Stimulated activated CD4-positive, alpha-beta T cell treated with anti-CD3 and anti-CD28 coated beads, Interleukin-4, amount 100 ng/mL, for 1 hour (primary cell): ENCODE measurements at places on chromosomes 7 and 10.

GRCh38 chr7:84675633-84676034 lies 481.0 kb upstream of the SEMA3A start:
- no peak for DNase-seq

DNA sequence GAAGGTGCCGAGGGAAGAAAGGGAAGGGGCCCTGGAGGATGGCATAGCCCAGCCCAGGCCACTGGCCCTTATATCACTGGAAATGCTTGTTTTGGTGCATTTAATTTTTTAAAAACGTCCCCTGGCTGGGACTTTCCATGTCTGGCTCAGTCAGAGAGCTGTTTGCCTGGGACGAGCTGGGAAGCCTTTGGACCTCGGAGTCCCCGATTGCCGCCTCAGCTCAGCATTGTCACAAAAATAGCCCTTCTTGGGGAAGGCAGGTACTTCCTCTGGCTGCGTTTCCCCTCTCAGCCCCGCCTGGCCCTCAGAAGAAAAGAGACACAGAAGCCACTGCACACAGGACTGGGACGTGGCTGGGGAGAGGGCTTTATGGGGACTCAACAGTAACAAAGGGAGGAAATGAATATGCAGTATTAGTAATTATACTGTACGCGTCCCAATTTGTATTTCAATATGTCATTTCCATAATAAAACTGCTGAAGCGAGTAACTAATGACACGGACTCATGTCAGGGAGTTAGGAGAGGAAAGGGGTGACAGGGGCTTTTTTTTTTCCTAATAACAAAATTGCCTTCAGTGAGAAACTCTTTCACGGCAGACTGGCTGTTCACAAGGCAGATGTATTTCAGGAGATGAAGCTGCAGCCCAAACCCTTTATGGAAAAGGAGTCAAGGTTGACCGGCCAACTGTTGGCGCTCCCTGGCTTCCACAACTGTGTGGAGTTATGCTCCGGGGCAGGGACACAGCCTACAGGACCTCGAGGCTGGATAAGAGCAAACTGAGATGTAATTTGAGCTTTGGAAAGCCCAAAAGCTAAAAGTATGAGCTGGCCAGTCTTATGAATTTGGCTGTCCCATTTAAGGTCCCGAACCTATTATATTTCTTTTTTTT lies 31.0 kb upstream of the MXI1 start:
- no peak for DNase-seq

DNA sequence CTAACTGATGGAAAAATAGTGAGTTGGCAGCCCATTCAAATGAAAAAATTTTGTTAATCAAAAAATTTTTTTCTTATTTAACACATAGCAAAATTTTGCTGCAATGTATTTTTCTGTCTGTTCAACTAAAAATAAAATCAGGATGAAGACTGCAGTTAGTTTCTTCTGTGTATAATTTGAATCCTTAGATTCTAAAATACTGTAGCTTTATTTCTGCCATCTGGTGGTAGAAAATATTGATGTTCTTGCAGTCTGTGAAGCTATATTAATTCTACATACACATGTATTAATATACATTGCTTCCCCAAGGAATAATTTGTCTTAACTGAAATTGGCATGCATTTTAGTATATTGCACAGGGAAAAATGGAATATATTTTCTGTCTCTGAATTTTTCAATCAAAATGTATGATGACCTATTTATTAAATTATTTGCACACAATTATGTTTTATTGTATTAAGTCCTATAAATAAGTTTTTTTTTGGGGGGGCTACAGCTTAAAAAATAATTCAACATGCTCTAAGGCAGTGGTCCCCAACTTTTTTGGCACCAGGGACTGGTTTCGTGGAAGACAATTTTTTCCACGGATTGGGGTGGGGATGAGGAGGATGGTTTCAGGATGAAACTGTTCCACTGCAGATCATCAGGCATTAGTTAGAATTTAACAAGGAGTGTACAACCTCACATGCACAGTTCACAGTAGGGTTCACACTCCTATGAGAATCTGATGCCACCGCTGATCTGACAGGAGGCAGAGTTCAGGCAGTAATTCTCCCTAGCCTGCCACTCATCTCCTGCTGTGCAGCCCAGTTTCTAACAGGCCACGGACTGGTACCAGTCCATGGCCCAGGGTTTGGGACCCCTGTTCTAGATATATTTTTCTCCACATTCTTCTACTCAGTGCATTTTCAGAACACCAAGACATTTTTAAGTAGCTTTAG lies 119.4 kb downstream of the GNAT3 start:
- no peak for DNase-seq

- no peak for DNase-seq
These were observed 318.2 kb downstream of the WDR11 start for GRCh38 chr10:121169406-121169805.

DNA sequence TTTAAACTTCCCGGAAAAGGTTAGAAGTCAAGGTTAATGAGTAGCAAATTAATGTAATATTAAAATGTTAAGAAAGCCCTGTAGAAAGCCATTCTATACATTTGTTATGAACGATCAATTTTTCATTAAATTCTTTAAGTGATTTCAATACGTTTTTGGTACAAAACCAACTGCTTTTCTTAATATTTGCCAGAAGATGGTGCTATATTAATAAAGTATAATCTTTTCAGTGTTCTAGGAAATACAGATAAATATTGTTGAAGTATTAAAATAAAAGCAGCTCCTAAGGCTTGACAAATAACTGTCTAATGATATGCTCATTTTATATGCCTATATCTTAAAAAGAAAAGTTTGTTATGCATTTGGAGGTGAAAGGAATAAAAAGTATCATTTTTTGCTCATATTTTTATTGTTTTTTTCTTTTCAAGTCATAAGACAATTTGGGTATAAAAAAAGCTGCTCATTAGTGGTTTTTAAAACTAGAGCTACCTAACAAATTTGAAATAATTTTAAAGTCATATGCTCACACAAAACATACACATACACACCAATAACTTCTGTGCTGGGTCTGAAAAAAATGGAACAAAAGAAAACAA lies 130.3 kb upstream of the POT1 start:
- no peak for DNase-seq
